H4 (cell line): ENCODE measurements at places on chromosomes 13 and 19. TPM values are rescaled to one million over a fixed set of nuclear protein-coding genes. Genes with fewer than 3 reads are reported as not detected.

DNA sequence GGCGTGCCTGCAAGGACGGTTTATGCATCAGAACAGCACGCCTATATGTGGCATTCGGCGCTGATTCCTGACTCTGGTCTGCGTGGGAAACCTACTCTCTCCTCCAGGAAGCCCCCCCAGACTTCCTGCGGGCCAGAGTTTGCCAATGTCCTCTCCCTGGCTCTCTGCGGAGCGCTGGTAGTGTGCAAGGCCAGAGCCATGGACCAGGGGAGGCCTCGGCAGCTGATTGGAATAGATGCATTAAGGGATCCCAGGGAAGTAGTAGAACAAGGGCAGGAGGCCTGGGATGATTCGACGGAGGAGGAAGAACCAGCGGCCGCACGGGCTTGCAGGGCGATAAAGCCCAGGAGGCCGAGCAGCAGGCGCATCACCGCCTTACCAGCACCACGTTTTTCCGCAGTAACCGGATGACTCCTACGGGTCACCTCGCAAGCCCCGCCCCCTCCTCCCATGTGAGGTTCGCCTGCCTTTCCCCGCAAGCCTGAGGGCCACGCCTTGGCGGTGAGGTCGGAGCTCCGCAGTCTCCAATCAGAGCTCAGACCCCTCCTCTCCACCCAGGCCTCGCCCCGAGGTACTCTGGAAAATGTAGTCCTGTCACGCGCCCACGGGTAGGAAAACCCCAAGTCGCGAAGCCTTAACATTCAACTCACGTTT lies 5.0 kb downstream of the CLEC11A start:
- peak; percentile 8 for DNase-seq

DNA sequence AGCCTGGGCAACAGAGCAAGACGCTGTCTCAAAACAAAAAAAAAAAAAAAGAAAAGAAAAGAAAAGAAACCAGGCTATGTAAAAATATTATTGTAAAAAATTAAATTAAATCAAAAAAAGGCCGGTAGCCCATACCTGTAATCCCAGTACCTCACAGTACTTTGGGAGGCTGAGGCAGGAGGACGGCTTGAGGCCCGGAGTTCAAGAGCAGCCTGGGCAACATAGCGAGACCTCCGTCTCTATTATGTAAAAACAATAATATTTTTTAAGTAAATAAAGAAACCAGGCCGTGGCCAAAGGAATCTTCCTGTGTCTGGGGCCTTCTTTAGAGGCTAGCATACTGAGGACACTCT lies 770 bp upstream of the CAPNS1 start:
- DNase-seq, result no peak

Gene ZNF556
- not detected in 2 replicates for total RNA-seq

GRCh38 chr19:49855676-49856573 lies 5.0 kb downstream of the PTOV1 start:
- DNase-seq, result no peak

Gene ARHGAP45
- total RNA-seq, result 2.4 and 3.2 TPM in 2 replicates

Gene CYP2A7
- not detected in 2 replicates for total RNA-seq
